ENCODE measurements at places on chromosomes 11 and 22.
A peak's percentile ranks its signal among the peaks of the same experiment; 100 is the strongest.

DNA sequence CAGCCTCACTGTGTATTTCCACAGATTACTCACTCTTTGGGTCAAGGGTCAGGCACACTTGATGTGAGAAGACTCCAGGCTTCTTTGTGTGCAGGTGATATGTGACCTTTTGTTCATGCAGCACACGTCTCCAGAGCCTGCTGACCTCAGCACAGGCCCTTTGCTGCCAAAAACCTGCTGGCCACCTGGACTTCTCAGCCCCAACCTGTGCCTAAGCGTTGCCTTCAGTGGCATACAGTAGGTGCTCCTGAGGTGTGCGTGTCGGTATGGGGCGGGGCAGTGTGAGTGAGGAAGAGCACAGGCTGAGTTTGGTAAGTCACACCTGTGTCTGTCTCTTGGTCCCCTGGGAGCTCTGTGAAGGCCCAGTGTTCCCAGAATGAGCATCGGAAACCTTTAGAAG lies 58.1 kb downstream of the WNT11 start:
- DNase-seq = no peak

- DNase-seq = no peak
Observed at GRCh38 chr11:63242089-63242781, 1.2 kb downstream of the SLC22A25 start.

DNA sequence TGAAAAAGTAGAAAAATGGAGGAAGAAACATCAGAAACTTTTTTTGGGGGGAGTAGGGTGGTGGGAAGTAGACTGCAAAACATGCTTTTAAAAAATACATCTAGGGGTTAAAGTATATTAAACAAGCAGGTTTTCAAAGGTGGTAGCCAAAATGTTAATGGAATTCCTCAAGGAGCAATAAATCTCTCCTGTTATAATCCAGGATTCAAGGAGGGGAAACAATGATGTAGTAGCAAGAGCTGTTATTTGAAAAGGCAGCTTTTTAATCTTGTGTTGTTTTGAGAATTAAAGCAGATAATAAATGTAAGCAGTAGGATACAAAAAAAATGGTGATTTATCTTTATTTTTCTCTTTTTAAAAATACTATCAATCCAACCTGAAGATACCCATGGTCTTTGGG lies 736.5 kb upstream of the CCDC90B start:
- DNase-seq = no peak

DNA sequence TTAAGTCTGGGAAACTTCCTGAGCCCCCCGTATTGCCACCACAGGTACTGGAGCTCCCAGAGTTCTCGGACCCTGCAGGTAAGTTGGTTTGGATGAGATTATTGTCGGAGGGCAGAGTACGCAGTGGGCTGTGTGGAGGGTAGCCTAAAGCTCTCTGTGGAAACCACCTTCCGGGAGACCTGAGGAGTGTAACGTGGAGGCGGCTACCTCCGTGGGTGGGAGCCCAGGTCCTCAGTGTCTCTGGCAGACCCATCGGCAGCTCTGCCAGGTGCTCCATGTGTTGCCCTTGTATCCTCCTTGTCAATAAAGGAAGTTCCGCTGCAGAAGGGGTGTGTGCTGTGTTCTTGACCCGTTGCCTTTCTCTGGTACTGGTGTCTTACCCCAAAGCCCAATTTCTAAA lies 61.4 kb downstream of the SYT13 start:
- DNase-seq = no peak

DNA sequence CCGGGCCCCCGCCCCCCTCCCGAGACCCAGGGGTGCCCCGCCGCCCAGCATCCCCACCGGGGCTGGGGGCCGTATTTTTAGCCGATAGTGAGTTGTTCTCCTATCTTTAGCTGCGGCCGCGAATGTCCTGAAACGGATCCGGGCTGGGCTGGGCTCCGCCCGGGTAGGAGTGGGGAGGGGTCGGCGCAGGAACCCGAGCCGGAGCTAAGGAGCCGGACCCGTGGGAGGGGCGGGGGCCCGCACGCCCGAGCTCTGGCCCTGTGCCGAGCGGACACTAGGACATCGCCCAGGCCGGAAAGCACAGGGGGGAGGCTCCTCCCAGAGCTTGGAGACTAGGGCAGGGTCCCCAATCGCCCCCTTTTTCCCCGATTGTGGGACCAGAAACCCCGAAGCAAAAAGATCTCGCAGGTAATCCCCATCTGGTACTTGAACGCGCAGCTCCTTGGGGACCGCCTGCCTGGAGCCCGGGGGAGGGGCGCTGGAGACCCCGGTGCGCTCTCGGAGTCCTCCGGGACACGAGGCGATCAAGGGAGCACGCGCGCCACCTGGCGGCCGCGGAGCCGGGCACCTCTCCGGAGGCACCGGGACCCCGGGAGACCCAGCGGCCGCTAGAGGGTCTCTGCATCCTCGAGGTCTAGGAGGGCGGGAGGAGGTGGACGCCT lies 669 bp downstream of the CDC42EP2 start:
- peak; percentile 57 for DNase-seq

- no peak for DNase-seq
Observed at GRCh38 chr22:49303061-49303735, 524.5 kb downstream of the BRD1 start.

DNA sequence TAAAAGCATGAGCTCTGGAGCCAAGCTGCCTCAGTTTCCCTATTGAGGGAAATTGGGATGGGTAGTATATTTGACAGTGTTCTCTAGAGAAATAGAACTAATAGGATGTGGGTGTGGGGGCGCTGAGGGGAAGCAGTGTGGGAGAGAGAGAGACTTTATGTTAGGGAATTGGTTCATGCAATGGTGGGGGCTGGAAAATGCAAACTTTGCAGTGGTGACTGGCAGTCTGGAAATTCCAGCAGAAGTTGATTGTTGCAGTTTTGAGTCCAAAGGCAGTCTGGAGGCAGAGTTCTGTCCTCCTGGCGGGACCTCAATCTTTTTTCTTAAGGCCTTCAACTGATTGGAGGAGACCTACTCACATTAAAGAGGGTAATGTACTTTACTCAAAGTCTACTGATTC lies 59.4 kb upstream of the SYT13 start:
- DNase-seq = no peak

DNA sequence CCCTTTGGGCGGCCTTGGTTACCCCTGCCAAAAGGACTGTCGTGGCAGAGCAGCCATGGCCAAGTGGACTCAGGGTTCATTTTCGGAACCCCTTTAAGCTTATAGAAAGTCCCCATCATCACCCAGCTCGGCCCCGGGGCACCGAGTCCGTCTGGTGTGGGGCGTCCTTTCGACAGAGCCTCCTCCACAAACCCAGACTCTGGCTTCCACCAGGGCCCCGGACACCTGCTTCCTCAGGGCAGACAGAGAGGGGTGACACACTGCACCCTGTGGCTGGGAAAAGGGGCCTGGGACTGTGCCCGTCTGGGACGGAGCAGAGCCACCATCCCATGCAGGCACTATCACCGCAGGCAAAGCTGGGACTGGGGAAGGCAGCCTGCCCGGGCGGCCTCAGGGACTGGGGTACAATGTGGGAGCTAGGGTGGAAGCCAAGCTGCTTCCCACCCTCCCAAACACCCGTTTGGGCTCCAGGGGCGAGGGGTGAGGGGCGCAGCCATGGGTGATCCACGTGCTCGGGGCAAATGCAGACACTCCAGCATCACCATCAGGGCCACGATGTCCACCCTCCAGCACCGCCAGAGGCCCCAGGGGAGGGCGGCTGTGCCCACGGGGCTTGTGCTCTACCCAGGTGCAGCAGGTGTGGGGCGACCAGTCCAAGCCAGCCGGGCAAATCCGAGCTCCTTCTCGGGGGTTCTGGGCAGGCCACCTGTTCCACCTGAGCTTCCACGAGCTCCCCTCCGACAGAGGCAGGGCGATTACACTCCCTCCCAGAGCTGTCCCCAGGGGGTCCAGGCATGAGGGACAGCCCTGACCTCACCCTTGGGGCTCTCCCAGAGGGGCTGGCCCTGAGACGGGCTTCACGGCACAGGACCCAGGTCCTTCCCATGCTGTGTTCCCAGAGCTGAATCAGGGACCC lies 11.7 kb upstream of the MRPL23 start:
- DNase-seq = no peak

GRCh38 chr11:69867076-69868005 lies 48.1 kb upstream of the FGF3 start:
- DNase-seq = no peak

GRCh38 chr11:8593935-8594909 lies at the start of gene STK33:
Gene STK33, minus strand, starts transcription at chr11:8594228. Its CDS starts 119,323 bp downstream, at chr11:8474905.
- peak; percentile 77 for DNase-seq

- DNase-seq = no peak
Observed at GRCh38 chr11:33884601-33885000, 7.3 kb downstream of the LMO2 start.

- no peak for DNase-seq
Observed at GRCh38 chr11:112814168-112814567, 147.1 kb upstream of the NCAM1 start.

GRCh38 chr11:94671553-94672366 lies 96.4 kb upstream of the AMOTL1 start:
- no peak for DNase-seq

GRCh38 chr11:80440835-80441234 lies 1000.0 kb upstream of the TENM4 start:
- DNase-seq = no peak

DNA sequence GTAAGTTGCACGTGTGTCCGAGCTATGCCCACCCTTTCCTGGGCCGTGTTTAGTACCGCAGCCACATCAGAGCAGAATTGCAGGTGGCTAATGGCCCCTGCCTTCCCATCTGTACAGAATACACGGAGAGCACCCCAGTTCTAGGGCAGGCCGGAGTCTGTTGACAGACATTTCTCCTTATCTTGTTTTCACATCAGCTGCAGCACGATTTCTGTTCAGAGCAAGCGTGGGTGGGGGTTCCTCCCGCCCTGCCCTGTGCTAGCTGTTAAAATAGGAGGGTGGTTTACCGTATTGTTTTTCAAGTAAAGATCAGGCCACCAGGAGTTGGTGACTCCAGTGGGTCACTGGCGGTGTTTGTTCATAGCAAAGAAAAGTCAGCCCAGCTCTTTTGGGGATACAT lies 41.1 kb downstream of the UBASH3B start:
- no peak for DNase-seq
